ENCODE measurements at places on chromosomes 3 and 15.
A peak's percentile ranks its signal among the peaks of the same experiment; 100 is the strongest.

GRCh38 chr3:122947738-122948137 is 79.8 kb downstream of the SEMA5B start:
- DNase-seq = no peak

DNA sequence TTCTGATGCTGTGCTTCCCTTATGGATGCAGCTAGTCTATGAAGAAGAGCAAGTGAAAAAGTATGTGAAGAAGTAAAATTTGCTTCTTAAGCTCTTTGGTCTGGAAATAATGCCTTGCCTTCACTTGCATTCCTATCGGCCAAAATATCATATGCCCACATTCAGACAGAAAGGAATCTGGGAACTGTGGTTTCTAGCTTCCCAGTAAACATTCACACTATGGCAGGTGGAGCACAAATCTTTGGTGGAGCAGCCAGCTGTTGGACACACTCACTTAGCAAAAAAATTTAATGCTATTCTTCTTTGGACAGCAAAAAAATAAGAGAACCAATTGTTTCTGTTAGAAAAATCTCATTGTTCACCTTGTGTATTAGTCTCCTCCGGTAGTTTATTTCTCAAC is 12.3 kb upstream of the COL6A6 start:
- no peak for DNase-seq

- no peak for DNase-seq
These were observed 1205.5 kb downstream of the ROBO1 start for GRCh38 chr3:78562328-78562727.

GRCh38 chr3:102182162-102182561 is 252.7 kb upstream of the ZPLD1 start:
- no peak for DNase-seq

- DNase-seq = peak; percentile 70
These were observed 257.2 kb upstream of the NECTIN3 start for GRCh38 chr3:110814170-110815007.

DNA sequence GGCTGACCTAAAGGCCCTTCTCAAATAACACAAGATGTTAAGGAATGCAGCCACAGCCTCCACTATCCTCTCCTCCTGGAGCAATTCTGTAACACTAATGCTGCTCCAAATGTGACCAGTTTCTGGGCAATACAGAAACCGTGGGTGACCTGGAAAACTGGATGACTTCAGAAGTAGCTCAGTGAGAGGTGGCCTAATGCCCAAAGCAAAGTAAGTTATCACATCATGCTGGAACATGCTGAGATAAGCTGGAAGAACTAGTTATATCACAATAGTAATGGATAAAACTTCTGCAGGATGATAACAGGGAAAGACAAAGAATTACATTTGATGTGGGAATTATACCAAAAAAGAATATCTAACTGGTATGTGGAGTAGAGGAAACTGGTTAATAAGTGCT is 72.0 kb downstream of the DHX30 start:
- DNase-seq = no peak

DNA sequence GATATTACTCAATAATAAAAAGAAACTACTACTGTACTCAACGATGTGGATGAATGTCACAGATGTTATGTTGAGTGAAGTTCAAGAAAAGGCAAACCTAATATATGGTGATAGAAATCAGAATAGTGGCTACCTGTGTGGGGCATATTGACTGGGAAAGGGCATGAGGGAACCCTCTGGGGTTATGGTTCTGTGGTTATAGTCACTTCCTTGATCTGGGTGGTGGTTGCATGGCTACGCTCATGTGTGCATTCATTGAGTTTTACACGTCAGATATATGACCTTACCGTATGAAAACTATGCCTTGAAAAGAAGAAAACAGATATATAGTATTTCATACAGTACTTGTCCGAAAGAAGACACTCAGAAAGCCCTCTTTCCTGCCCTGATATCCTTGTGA is 331.0 kb upstream of the LRRFIP2 start:
- DNase-seq = no peak

DNA sequence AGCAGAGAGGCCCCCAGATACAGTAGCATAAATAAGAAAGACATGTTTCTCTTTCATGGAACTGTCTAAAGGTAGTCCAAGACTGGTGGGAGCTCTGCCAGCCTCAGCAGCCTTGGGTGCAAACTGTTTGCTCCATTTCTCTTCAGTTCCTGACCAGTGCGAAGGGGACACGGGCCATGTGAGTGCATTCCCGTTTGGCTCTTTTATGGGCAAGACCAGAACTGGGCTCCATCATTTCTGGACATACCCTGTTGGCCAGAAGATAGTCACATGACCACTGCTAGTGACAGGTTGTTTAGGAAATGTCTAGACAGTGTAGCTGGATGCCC is 45.5 kb downstream of the CHCHD6 start:
- DNase-seq = no peak

DNA sequence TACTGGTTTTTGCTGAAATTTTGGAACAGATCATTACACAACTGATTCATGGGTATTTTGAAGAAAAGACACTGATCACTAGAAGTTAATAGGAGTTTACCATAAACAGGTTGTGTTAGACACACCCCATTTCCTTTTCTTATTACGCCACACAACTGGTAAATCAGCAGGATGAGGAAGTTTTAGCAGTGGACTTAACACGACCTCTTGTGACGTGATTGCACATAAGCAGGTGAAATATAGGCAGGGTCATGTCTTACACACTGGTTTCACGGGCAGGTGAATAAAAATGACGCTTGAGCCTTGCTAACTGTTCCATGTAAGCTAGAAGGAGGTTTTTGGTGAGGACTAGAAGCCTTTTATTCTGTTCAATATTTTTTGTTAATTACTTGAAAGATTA is 27.1 kb upstream of the TPRG1 start:
- DNase-seq = no peak

GRCh38 chr3:111069974-111070771 is 1.4 kb upstream of the NECTIN3 start:
- DNase-seq = peak; percentile 25

DNA sequence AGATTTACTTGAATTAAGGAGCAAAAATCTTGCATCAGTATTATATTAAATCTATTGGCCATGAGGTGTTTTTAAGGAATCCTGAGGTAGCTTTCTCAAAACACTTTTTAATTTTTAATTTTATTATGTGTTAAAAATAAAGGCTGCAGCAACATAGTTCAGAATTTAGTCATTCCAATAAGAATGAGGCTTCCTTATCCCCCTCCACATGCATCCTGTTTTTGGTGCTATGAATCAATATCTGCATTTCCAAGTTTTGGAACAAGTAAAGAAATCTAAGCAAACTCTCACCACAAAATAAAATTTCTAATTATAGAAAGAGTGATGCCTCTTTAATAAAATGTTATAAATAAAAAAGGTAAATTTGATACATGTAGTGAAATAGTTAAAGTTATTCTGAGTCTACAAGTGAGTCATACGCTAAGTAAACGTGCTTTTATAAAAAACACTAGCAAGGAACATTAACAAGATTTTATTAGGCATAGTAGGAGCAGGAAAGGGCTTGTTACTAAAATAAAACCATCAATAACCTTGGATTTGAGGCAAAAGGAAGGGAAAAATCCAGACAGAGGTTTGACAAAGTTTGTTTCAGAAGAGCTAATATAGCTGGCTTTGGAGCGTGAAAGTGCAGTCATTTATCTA is 1218.0 kb downstream of the NSUN3 start:
- DNase-seq = no peak

- DNase-seq = no peak
These were observed 47.8 kb upstream of the SLC24A5 start for GRCh38 chr15:48072941-48073340.

GRCh38 chr3:171944118-171945016 is 95.0 kb upstream of the FNDC3B start:
- no peak for DNase-seq

DNA sequence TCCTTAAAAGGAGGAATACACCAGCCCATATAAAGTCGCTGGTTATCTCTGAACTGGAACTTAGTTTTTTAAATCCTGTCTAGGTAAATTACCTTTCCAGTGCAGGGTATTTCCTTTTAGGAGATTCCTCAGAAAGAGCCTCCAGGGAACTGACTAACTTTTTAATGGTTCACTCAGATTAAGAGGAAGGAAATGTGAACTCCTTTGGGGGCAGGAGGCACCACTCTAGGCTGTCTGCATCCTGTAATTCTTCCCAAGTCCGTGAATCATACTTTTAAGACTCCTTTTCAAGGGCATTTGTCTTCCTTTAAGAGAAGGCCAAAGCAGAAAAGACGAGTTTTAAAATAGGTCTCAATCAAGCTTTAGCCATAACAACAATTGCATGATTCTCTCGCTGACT is 871.2 kb upstream of the NR2F2 start:
- DNase-seq = no peak

DNA sequence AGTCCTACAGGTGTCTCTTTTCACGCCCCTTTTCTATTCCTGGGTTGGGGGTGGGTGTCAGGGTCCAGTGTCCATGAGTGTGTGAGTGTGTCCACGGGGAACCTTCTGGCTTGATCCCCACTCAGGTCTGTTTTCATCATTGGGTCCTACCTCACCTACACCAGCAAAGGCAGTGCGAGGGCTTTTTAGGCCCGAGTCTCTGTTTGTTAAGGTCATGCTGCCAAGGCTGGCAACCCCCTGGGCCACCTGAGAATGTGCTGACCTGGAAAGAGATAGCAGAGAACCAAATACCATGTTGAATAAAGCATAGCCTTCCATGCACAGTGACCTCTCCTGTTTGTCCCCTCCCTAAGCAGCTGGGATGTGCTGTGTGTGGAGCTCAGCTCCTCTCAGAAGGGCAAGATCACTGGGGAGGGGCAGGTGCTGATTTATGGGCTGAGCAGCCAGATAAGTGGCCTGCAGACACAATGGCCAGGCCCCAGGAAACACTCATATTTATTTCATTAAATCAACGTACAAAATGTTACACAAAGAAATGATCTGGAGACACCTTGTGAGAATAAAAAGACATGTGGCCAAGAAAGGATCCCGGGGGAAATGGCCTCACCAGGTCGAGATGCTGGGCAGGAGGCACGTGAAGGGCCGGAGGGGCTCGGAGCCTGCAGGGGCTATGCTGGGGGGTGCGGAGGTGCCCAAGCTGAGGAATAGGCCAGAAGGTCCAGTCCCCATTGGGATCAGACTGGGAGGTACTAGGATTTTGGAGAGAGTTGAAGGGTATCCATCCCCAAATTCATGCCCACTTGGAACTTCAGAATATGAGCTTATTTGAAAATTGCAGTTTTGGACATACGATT is 36.1 kb downstream of the RAB6B start:
- no peak for DNase-seq

DNA sequence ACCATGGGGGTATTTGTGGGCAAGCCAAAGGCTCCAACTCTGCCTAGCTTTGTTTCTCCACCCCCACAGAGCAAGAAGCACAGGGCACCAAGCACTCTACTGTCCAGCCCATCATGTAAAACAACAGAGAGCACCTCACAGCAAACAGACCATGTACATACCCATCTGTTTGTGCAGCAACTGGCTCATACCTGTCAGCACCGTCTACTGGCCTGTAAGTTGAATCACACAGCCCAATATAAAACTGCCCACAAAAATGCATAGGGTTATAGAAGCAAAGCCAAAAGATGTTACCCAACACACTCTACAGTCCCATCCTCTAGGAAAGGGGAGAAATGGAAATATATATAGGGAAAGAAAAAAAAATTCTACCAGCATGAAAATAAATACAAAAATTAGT is 139.7 kb upstream of the CPNE4 start:
- DNase-seq = no peak

DNA sequence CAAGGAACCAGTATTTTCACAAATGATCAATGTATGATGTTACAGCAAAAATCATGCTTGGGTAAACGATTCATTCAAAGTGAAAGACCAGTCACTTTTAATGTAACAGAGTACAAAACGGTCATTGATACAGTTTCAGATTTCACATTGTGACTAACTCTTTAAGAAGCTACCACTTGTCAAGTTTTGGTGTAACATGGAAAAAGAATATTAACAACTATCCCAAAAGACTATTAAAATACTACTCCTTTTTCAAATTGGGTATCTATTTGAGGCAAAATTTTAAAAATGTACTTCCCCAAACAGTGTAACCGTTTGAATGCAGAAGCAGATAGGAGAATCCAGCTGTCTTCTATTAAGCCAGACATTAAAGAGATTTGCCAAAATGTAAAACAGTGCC is 31.7 kb downstream of the AKAP13 start:
- DNase-seq = no peak

DNA sequence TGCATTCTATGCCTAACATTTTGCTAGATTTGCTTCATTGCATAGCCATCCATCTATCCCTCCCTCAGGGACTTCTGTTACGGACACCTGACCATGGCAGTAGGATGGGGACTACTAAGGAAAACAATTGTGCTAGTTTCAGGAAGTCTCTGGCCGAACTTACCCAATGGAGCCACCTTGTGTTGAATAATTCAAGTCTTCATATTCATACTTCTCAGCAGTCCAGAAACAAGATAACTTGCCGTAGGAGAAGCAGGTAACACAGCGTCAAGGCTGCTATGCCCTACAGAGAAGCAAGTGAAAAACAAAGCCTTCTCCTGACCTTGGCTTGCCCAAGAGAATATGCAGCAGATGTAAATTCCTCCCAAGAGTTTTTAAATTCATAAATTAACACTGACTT is 685.3 kb downstream of the GRM7 start:
- DNase-seq = no peak

DNA sequence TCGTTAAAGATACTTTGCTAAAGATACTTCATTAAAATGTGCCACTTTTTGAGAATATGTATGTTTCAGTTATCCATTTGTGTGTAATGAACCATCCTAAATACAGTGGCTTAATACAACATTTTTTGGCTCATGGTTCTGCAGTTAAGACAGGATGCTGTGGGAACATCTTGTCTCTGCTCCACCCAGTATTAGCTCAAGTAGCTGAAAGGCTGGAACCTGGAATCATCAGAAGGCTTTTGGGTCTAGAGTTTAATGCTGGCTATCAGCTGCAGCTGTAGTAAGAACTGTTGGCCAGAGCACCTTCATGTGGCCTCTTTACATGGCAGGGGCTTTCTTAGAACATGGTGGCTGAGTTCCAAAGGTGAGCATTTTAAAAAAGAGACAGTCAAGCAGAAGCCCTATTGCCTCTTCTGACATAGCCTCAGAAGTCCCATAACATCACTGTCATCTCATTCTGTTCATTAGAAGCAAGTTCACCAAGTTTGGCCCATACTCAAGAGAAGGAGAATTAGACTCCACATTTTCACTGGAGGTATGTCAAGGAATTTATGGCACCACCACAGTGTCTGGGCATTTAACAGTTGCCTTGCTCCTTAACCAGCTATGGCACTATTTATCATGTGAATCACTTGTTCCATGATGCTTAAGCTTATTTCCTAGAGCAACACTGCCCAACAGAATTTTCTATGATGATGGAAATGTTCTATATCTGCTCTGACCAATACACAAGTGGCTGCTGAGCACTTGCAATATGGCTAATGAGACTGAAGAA is 70.4 kb upstream of the PDZRN3 start:
- no peak for DNase-seq

DNA sequence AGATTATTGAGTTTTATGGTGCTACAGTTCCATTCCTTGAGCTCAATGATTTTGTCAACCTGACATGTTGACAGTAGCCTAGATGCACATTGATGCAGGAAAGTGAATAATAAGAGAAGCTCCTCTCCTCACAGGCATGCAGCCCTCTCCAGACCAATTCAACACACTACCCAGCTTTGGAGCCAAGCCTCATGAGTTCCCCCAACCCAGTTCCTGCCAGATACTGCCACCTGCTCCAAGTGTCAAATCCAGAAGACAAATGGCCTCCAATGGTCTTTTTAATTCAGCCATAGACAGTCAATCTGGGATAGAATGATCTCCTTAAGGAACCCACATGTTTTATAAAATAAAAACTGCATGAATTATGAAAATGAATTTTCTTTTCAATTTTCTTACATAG is 83.7 kb upstream of the ARHGEF3 start:
- no peak for DNase-seq

GRCh38 chr3:195886181-195887141 is 21.9 kb downstream of the TNK2 start:
- DNase-seq = no peak

All from stimulated activated CD8-positive, alpha-beta memory T cell treated with anti-CD3 and anti-CD28 coated beads, Interleukin-4, amount 100 ng/mL, for 48 hours (primary cell).